GM12892 (cell line): ENCODE measurements at places on chromosomes 12 and 14.

GRCh38 chr12:76568130-76568529 is 8.6 kb upstream of the OSBPL8 start:
- no peak for DNase-seq

- no peak for DNase-seq
Observed at GRCh38 chr14:51302295-51303030, 62.4 kb downstream of the TMX1 start.

DNA sequence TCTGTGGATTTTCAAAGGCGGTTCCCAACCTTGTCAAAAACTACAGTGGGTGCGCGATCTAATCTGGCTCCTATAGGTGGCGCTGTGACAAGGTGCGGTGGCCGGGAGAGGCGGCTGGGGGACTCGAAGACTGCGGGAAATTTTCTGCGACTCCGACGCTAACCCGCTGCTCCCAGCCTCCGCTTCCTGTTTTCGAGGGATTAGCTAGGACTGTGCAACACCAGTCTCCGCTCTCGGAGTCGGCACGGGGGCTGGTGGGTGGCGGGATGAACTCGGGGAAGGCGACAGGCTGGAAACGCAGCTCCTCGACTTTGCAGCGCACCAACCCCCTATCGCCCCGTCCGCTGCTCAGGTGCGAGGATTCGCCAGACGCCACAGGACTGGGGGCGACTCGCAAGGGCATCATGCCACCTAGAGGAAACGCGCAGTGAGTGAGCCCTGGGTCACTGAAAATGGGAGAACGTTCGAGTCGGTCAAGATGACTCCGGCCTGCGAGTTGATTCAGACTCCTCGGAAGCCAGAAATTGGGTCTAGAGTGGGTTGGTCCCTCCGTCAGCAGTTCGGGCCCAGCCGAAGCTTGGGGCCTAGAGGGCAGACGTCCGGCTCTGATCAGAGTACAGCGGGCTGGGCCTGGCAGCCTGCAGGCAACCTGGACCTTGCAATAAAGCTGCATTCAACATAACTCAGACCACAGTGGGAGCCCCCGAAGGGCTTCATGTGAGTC is 5.5 kb upstream of the PAX9 start:
- DNase-seq: no peak

DNA sequence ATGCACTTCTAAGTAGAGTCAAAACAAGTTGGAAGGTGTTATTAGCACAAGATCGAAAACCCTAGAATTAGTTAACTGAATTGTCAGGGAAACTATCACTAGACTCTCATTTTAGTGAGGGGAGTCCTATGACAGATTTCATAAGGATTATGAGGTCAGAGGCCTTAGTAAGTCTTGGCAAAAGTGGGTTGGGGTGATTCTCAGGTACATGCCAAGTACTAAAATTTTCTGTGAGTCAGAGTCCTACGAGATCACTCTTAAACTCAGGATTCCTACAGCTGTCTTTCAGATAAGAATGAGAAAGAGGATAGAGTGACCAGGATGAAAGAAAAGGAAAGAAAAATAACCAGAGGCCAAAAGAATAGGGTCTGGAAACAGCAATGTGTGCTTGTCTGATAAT is 50.8 kb upstream of the BBS10 start:
- DNase-seq: no peak

GRCh38 chr12:113971392-113971791 is 5.3 kb upstream of the RBM19 start:
- DNase-seq: no peak

GRCh38 chr12:30015631-30016337 is 232.0 kb upstream of the TMTC1 start:
- DNase-seq: no peak

- no peak for DNase-seq
Observed at GRCh38 chr12:78249578-78249977, 418.9 kb downstream of the NAV3 start.
